ENCODE measurements at places on chromosomes 13 and 19.

DNA sequence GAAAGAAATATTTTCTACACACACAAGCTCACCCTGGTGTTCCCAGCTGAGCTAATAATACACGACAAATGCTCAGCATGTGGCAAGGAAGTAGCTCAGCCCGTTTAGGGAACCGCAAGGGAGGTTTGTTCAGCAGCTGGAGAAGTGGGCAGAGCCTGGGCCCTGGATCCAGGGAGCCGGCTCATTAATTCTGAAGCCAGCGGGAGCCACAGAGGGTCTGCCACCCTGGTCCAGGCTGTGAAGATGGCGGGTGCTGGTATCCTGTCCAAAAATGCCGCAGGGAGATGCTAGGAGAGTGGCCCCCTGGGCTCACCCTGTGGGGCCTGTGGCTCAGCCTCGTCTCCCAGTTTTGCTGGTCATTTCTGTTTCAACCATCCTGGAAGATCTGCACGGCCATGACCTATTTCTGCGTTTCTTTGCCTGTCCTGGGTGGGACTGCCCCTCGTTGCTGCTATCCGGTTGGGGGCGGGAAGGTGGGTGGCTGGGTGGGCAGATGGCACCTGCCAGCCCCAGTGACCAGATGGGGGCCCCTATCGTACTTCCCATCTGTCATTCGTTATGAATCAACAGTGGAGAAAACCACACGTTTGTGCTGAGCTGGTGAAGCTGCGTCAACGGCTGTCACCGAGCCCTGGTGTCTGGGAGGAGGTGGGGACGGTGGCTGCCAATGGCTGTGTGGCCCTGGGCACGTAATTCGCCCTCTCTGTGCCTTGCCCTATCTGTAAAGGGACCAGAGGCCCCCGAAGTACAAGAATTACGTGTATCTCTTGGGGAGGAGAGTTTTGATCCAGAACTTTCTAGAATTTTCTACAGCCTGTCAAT, 2.7 kb upstream of the GNA15 start:
- peak; percentile 78 for DNase-seq

DNA sequence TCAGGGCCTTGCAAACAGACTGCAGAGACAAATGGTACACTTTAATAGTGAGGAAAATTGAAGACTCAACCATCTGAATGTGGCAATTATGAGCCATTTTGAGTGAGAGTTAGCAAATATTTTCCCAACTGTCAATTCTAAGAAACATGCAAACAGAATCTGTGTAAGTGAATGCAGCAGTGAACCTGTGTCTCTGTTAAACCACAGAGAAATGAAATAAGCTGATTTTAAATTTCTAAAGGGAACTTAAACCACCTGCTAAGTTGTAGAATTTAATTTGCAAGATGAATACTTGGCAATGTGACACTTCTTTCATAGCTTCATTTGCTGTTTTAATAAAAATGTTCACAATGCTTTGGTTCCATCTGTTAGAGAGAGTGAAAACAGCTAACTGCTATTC, 42.0 kb upstream of the TDRD3 start:
- no peak for DNase-seq

DNA sequence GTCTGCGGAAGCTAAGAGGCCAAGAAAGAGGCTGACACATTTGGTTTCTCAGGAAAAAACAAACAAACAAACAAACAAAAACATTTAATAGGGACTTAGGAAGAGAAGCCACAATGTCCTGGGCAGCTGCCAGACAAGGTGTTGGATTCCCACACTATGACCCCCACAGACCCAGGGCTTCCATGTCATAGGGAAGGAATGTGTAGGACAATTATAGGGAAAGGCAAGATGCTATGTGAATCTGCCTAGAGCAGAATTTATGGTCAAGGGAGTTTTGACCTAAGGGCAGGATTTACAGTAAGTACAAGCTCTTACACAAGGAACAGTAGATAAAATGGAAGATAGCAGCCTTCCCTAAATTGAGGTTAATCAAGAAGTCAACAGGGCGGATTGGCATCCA, 9.1 kb upstream of the CDADC1 start:
- no peak for DNase-seq

DNA sequence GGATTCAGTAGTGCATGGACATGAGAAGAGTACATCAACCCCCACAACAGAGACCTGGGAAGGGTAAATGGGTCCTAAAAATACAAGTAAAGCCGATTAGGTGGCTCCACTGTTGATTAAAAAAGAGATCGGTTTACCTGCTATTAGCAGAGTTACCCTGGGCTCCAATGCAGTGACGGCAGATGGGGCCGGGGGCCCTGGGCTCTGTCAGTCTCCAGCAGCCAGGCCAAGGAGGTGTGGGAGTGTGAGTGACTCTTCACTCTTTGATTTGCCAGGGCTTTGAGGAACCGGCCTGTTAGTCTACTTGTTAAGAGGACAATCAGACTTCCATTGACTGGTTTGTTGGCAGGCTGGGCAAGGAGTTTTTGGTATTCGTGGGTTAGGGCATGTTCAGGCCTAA, 1368.7 kb downstream of the UQCRFS1 start:
- no peak for DNase-seq

- DNase-seq, result no peak
Observed at GRCh38 chr13:49146950-49147355, 73.2 kb upstream of the MLNR start.

DNA sequence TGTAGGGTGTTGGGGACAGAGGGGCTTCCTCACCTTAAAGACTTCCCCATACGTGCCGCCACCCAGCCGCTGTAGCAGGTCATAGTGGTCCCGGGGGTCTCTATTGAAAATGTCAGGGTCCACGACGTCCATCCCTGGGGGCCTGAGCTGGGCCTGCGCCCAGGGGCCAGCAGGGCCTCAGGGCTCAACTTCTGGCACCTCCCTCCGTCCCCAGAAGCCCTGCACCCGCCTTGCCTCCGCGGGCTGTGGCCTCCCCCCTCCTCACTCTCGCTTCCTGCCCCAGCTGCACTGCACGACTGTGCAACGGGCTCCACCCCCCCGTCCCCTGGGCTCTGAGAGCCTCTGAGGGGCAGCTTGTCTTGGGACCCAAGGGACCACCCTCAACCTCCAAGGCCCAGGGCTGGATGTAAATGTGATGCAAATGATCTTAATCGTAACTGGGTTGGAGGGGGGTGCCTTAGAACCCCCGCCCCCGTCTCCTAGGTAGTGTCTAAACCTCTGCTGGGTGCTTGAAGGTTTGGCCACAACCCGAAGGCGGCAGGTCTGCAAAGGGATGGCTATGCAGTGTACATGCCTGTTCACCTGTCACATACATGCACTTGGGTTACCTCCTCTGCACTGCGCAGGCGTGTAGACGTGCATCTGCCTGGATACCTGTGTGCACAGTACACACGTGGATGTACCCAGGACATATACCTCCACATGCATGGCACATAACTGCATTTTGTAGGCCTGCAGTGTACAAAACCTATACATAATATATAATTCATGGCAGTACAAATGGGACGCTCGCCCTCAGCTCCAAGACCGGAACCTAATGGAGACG, at the start of gene MAP4K1:
TSS of gene MAP4K1 (minus strand) at position 190 of the 826 bp plus-strand sequence. CDS start at position 132, 58 bp downstream.
- peak; percentile 44 for DNase-seq

- no peak for DNase-seq
Observed at GRCh38 chr13:110557610-110558305, 3.8 kb downstream of the RAB20 start.

DNA sequence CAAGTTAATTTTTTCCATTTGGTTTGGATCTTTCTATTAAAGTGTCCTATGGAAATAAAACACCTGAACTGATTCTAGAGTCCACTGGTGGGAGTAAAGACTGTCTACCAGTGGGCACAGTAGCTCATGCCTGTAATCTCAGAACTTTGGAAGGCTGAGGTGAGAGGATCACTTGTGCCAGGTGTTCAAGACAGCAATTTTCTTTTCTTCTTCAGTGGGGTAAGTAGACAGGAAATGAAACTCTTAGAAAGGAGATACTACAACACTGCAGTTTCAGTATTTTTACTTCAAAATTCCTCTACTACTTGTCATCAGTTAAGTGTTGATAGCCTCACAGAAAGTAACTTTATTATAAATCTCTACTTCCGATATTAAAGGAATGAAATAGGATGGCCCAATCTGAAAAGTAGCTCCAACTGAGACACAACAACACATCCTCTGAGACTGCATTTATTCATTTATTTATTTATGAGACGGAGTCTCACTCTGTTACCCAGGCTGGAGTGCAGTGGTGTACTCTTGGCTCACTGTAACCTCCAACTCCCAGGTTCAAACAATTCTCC, 26.3 kb downstream of the DNMT1 start:
- DNase-seq, result no peak

DNA sequence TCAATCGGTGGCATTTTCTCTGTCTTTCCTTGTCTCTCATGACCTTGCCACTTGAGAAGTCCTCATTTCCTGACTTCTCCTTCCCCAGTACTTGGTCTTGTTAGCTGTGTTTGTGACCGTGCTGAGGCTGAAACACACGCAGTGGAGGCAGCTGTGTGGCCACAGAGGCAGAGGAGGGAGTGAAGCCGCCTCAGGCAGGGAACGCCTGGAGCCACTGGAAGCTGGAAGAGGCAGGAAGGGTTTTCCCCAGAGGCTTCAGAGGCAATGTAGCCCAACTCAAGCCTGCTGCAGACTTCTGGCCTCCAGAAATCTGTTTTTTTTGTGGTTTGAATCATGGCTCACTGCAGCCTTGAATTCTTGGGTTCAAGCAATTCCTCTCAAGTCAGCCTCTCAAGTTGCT, 29.2 kb upstream of the ARGLU1 start:
- no peak for DNase-seq

DNA sequence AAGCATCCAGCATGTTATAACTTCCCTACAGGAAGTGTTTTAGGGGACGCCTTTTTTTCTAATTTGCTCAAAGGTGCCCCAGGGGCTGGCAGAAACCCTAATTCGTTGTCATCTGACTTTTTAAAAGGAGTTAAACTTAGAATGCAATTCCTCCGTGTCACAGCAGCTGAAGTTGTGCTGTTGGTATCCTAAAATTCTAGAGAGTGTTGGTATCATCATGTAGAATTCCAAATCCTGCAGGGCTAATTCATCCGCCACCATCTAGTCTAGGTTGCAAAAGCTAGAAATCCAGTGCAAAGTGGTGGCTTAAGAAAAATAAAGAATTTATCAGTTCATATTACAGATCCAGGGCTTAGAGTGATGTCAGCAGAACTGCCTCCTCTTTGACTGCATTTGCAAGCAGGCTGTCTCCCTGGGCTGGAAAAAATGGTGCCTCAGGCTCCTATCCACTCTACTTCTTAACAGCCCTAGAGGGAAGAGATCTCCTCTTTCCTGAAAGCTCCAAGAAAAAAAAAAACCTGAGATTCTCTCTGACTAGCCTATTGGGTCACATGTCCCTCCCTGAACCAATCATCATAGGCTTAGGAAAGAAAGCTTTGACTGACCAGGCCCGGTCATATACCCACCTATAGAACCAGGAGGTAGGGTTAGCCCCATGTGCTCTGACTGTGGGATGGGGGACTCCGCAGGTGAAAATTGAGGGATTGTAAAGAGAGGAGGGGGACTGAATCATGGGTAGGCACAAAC, 73.0 kb downstream of the MAP4K1 start:
- DNase-seq, result no peak

DNA sequence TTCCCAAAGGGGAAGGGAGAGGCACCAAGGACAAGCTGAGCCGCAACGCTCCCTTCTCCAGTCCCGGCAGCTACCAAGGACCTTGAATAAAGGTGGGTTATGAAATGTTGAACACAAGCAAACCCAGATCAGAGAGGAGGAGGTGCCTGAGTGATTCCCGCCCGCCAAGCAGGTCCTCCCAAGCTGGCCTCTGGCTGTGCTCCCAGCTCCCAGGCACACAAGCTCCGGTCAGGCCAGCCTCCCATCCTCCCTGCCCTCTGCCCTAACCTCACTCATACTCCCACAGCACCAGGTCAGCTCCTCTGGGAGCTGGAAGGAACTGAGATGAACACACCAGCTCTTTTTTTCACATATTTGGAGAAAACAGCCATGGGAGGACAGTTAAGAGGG, 3.7 kb downstream of the NAPA start:
- no peak for DNase-seq

DNA sequence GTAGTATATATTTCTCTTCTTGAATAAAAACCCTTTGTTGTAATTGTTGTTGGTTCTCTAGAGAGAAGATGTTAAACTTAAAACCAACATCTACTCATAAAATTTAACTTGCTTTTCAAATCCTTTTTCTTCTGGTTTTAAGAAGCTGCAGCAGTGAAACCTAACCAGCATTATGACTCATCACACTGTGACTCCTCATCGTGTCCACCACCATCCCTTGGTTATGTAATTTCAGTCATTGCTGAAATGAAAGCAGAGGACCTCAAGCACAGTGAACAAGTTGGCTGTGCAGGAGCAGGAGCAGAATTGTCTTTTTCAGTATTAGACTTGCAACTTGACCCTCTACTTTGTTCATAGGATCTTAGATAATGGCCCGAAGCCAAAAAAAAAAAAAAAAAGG, 64.9 kb upstream of the HTR2A start:
- no peak for DNase-seq

GRCh38 chr13:98875146-98875729, 102.6 kb downstream of the DOCK9 start:
- DNase-seq, result no peak

GRCh38 chr19:41691268-41691970, 3.3 kb upstream of the CEACAM7 start:
- DNase-seq, result peak; percentile 11

- no peak for DNase-seq
Observed at GRCh38 chr19:42629191-42629590, 34.5 kb upstream of the CEACAM8 start.

DNA sequence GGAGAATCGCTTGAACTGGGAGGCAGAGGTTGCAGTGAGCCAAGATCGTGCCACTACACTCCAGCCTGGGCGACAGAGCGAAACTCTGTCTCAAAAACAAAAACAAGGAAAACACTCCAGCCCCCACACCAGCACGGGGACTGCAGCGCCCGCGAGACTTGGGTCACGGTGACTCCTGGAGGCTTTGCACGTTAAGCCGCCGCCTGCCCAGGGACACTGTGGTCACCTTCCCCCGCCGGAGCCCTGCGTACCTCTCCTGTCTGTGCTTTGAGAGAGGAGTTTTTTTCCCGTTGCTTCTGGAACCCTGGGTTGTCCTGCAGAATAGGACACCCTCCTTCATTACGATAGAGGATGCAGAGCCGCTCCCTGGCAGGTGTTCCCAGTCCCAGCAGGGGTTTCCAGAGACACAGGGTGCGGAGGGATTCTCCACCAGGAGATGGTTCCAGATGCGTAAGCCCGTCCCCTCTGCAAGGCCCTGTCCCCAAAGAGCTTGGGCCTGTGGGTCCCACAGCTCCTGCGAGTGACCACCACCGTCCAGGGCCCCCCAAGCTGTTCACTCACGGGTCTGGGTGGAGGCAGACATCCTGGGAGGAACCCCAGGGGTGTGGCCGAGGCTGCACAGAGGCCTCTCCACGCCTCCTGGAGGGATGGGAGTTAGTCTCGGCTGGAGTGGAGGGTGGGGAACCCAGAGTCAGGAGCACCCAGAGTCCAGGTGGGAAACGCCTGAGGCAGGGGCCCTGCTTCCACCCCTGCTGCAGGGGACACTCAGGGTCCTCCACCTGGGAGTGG, 42.8 kb upstream of the NDUFS7 start:
- no peak for DNase-seq

- no peak for DNase-seq
Observed at GRCh38 chr13:58434943-58435342, 803.4 kb downstream of the PCDH17 start.

GRCh38 chr19:5826531-5827341, 12.8 kb downstream of the FUT6 start:
- DNase-seq, result no peak

Data from effector memory CD4-positive, alpha-beta T cell (primary cell).